ENCODE measurements at places on chromosomes 11 and 22.

GRCh38 chr11:124114942-124115781 lies at the start of gene VWA5A:
VWA5A (plus strand) TSS chr11:124115450; CDS start chr11:124117512, 2,062 bp downstream.
- DNase-seq = peak; percentile 18

GRCh38 chr11:8354622-8355415 lies 91.1 kb upstream of the LMO1 start:
- no peak for DNase-seq

- peak; percentile 4 for DNase-seq
Measured at GRCh38 chr11:62152245-62153086, 28.7 kb downstream of the INCENP start.

DNA sequence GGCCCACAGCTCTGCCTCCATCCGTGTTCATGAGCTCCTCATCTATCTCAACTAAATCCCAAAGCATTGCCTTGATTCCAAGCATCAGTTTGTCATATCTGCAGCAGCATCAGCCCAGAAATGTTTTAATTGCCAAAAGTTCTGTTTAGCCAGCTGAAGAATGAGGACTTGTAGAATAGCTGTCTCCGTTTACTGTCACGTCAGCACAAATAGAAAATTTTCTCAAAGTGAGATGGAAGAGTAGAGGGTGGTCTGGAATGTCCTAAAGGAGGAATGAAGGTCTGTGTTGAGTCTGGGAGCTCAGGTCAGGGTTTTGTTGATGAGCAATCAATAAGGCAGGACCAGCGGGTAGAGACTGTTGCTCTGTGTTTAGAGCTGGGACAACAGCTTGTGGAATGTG lies 134.9 kb upstream of the ISX start:
- no peak for DNase-seq

- no peak for DNase-seq
Measured at GRCh38 chr22:44589831-44590230, 91.8 kb upstream of the RTL6 start.

DNA sequence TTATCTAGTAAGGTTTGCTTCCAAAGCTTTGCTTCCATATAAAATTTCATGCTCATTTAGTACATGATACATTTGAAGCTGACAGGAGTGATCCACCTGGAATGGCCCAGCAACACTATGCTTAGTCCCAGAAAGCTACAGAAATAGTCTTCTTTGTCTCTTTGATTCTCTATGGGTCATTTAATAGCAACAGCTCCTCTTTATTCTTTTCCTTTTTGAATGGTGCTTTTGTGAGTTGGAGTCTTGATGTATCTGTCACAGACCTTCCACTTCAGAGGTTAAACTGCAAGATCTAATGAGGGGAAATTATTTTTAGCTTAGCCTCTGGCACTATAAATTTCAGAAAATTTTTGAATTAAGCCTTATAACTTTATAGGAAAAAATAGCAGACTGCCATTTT lies 509.5 kb downstream of the KCNA4 start:
- no peak for DNase-seq

GRCh38 chr11:26649884-26650283 lies 72.0 kb downstream of the SLC5A12 start:
- DNase-seq = peak; percentile 10

DNA sequence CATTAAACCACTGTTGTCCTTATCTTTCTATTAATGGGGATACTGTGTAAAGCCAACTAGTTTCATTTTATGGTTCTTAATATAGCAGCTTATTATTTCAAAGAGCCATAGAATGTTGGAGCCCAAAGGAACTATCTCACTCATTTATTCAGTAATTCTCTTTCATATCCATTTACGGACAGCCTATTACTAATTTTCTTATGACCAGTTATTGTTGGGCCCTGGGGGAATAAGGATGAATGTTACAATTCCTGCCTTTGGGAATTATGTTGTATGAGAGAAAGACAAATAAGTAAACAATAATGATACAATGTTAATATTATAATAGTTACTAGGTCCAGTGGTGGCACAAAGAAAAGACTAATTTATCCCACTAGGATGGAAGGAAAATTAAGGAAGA lies 52.4 kb downstream of the AAMDC start:
- no peak for DNase-seq

DNA sequence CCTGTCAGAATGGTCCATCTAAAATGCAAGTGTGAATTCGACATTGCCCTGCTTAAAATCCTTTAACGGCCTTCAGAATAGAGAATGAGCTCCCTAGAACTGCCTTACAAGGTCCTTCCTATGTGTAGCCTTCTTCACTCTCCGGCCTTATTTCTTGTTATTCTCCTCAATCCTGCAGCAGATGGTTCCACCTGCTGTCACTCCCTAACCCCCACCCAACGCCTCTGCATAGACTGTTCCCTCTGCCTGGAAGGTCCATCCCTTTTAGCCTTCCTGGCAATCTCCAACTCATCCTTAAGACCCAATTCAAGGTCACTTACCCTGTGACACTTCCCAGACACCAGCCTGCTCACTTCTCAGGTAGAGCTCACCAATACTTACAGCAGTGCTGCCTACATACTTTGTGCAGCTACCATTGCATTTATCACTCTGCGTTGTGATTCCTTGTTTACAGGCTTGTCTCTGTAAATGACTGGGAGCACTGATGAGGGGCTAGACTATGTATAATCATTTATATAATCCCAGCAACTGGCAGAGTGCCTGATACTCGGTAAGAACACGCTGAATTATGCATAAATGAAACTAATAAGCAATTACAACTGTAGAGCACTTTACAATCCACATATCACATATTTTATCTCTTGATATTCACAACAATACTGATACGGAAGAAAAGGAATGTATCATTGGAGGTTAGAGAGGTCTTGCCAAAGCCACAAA lies 58.9 kb downstream of the CLPB start:
- DNase-seq = no peak

DNA sequence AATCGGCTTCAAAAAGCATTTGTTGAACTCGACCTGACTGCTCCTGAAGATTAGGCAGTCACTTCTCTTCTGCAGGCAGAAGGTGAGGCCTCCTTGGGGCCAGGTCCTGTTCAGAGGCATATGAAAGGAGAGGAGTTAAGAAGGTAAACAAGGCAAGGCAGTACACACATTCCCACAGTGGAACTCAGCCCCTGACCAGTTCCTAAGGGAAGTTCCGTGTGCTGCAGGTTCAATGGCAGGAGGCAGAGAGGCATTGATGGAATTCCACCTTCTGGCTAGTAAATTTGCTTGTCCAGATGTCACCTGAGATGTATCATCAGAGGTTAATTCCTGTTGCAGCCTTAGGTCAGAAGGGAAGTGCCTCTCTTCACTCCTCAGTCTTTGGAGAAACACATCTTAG lies 337.0 kb upstream of the MTNR1B start:
- DNase-seq = no peak

DNA sequence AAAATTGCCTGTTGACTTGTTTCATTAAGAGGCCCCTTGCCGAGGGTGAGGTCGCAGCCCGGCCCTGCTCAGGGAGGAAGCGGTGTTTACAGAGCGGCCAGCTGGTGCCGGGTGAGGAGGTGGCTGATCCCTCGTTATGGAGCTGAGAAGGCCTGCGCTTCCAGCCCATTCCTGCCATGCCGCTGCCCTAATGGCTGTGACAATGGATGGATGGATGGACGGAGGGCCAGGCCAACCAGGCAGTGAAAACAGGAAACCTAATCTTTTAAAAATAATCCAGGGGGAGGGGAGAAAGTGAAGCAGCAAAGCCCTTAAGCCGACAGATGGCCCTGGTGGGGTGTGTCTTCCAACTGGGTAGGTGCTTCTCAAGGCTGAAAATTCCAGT lies 38.5 kb downstream of the BCR start:
- no peak for DNase-seq

DNA sequence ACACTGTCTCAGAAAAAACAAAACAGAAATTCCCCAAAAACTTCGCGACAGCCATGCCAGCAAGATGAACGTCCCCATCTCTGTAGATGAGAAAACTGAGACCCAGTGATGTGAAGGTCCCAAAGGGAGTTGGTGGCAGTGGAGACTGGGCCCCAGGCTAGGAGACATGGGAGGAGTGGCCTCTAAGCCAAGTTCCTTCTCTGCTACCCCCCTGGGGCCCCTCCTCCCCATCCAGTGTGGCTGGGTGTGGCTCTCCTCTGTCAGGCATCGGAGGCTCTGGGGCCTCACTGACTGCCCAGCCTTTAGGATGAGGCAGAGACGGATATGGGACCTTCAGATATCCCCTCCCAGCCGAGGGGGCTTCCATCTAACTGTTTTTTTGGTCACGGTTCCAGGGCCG lies 9.8 kb downstream of the RELT start:
- no peak for DNase-seq

GRCh38 chr11:67581469-67581868 lies 2.1 kb upstream of the GSTP1 start:
- DNase-seq = no peak

GRCh38 chr22:50396751-50397370 lies 53.7 kb downstream of the PPP6R2 start:
- no peak for DNase-seq

DNA sequence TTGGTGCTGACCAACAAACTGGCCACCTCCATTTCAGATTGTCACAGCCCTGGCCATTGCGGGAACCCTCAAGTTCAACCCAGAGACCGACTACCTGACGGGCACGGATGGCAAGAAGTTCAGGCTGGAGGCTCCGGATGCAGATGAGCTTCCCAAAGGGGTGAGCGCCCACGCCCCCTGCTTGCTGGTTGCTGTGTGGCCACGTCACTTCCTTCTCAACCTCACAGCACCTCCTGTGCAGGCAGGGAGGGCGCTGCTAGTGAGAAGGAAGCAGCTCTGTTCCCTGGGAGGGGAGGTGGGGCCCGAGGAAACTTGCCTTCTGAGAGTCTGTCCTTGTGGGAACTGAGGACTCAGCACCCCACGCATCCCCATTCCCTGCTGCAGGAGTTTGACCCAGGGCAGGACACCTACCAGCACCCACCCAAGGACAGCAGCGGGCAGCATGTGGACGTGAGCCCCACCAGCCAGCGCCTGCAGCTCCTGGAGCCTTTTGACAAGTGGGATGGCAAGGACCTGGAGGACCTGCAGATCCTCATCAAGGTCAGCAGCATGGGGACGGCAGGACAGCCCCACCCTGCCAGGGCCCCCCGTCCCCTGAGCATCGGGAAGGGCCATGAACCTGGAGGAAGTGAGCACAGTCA lies 19.3 kb downstream of the POLR3H start:
- DNase-seq = no peak

DNA sequence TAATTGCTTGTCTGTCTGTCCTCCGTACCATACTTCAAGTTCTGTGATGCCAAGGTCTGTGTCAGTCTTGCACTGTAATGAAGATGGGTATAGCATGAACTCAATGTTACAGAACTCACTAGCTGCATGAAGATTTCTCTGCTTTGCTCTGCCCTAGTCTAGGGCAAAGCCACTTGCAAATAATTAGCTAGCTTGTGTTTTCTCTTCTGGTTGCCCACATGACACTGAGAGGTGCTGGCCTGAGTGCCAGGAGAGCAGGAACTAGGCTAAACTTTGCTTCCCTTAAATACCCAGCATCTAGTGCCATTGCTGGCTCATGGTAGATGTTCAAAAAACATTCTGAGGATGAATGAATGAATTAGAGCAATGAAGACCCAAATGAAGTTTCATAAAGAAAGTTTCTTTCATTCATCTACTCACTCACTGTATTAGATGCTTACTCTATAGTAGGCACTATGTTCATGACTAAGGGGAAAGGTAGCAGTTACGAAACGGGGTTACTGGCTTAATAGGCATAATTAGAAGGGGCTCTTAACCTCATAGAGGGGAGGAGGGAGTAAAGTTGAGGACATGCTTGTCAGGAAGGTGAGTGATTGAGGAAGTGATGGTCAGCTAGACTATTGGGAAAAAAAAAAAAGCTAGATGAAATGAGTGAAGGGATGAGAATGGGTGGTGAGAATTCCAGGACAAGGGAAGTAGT lies 4.4 kb upstream of the ENDOD1 start:
- no peak for DNase-seq

GRCh38 chr11:45097721-45098493 lies 48.5 kb upstream of the PRDM11 start:
- no peak for DNase-seq

DNA sequence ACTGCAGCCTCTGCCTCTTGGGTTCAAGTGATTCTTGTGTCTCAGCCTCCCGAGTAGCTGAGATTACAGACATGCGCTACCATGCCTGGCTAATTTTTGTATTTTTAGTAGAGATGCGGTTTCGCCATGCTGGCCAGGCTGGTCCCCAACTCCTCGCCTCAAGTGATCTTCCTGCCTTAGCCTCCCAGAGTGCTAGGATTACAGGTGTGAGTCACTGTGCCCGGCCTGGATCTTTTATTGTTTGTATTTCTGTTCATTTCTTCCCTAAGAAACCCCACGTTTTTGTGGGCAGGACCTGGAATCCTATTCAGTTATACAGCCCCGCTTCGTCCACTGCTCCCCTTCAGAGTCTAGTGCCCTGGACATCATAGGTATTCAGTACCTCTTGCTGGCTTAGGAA lies 28.7 kb downstream of the ZBTB16 start:
- DNase-seq = no peak

- no peak for DNase-seq
Measured at GRCh38 chr11:1263010-1263409, 40.1 kb downstream of the MUC5B start.

- no peak for DNase-seq
Measured at GRCh38 chr22:45207981-45208664, 32.6 kb downstream of the KIAA0930 start.

DNA sequence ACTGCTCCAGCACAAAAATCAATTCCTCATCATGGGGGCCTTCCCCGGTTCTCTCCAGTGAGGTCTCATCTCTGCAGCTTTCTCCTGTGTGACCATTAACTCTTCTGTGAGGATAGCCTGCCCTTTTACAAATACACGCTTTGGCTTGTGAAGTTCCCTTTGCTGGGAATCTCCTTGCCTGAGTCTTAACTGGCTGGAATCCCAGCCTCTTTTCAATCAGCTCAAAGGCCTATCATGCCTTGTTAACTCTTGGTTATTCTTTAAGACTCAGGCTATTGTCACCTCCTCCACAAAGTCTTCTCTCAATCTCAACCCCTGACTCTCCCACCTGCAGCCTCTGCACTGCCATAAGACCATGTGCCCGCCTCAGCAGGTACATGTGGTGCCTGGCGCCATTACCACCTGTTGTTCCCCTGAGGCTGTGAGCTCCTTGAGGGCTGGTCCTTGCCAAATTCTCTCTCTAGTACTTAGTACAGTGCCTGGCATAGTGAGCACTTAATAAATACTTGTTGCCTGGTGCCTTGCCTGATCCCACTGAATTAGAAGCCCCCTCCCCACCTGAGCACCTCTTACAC lies 128.2 kb downstream of the ST3GAL4 start:
- no peak for DNase-seq

GRCh38 chr22:37967637-37968451 lies 14.3 kb downstream of the POLR2F start:
- no peak for DNase-seq

- no peak for DNase-seq
Measured at GRCh38 chr11:8032576-8033304, 45.6 kb downstream of the EIF3F start.

All from memory B cell (primary cell).